NCI-H510A treated with DMSO at 0.1 percent for 48 hours (cell line): ENCODE measurements at places on chromosomes 7 and 10.

DNA sequence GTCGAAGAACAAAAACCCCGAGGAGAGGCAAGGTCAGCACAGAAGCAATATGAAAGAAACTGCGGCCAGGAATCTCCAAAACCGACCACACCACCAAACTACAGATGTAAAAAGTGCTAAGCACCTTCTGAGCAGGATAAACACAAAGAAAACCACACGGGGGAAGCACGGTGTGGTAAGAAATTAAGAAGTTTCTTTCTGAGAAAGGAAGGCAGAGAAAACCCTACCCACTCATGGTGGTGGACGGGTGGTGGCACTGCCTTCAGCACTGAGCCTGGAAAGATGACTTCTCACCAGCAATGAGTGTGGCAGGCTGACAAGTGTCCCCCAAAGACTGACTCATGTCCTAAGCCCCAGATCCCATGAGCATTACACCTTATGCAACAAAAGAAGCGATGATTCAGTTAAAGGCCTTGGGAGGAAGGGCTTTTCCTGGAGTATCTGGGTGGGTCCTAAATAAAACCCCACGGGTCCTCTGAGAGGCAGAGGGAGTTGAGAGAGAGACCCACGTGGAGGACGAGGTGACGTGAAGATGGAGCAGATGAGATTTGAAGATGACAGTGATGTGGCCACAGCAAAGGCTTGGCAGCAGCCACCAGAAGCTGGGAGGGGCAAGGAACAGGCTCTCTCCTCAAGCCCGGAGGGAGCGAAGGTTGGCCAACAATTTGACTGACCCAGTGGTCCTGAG lies 124.9 kb downstream of the DLG5 start:
- no peak for DNase-seq

- DNase-seq: no peak
Observed at GRCh38 chr10:87935290-87936141, 72.1 kb downstream of the PTEN start.

- DNase-seq: no peak
Observed at GRCh38 chr10:34254596-34254995, 560.5 kb downstream of the PARD3 start.

DNA sequence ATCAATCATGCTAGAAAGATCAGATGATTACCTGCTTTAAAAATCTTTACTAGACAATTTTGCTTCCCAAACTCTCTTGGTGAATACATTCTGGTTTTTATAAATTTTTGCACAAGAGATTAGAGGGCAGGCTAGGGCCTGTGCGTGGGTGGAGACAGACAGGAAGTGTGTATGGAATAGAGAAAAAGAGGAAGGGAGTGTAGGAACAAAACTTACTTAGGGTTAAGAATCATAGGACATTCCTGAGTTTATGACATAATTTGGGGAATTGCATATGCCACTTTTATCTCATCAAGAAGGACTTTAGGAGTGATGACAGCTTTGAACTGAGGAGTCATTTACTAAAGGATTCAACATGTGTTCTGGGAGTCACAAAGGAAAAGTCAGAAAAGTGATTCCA lies 31.3 kb downstream of the LAMB1 start:
- no peak for DNase-seq

GRCh38 chr7:98420966-98421612 lies 20.2 kb upstream of the BAIAP2L1 start:
- peak; percentile 76 for DNase-seq

DNA sequence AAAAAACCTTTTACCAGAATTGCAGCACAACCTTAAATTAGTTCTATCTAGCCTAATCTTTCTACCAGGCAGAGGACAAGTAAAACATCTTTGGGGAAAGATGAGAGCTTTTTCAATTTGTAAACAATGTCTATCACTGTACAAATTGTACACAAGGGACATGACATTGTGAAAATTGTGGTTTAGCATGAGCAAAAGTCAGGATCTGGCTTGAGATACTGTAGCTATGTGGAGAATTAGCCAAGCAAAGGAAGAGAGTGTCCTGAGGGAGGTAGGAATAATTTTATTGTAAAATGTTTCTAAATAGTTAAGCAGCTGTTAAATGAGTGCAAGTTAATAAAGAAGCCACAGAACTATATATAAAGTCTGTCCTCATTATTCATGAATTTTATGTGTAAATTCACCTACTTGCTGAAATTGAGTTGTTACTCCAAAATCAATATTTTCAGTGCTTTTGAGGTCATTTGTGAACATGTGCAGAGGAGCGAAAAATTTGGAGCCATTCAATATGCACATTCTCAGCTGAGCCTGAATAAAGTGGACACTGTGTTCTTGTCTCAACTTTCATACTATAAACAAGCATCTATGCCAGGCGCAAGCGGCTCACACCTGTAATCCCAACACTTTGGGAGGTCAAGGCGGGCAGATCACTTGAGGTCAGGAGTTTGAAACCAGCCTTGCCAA lies 42.8 kb upstream of the POM121L12 start:
- DNase-seq: no peak

DNA sequence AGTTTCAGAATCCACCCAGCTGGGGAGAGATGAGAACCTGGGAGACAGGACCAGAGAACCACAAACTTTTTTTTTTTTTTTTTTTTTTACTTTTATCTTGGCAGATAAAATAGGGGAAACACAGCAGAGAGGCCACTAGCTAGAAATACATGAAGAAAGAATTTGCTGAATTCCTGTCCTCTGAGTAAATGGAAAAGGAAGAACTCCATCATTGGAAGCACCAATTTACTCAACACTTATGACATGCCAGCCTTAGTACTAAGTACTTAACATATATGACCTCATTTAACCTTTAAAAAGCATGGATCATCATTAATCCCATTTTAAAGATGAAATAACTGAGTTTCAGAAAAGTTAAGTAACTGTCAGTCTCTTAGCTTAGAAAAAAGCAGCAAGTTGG lies 343.0 kb upstream of the NPSR1 start:
- no peak for DNase-seq

DNA sequence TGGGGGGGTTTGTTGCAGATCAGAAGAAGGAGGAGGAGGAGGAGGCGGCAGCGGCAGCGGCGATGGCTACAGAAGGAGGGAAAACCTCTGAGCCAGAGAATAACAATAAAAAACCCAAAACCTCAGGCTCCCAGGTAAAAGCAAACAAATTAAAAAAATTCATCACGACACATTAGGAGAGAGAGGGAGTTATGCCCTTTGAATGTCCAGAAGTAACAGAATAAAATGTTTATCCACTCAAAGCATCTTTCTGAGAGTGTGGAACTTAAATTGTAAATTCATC lies 717 bp downstream of the SP4 start:
- no peak for DNase-seq

DNA sequence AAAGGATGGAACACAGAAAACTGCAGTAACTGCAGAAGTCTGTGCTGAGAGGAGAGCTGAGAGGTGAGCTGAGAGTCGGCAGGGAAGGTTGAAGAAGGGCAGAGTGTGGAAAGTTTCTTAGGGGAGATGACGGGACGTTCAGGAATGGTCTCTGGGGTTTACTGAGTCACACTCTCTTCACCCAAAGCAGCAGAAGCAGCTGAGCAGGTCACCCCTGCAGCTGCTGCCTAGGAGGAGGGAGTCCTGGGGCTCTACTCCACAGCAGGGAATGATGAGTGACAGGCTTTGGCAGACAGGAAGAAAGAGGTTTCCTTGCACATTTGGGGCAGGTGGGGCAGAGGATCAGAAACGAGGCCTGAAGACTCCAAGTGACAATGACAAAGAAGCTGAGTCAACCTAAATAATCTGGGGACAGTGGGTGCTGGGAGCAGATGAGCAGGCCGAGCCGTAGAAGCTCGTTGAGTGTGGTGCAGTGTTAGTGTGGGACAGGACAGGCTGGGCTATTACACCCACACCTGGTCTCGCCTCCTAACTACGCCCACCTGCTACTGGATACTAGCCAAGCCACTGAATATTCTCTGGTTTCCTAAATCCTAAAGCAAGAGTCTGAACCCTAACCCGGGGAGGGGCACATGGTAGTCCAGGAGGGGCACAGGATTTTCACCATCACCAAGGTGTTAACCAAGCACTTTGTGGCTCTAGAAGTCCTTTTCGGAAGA lies 24.9 kb downstream of the BEND7 start:
- DNase-seq: no peak

GRCh38 chr10:84665883-84666463 lies 337.6 kb downstream of the CCSER2 start:
- DNase-seq: no peak

DNA sequence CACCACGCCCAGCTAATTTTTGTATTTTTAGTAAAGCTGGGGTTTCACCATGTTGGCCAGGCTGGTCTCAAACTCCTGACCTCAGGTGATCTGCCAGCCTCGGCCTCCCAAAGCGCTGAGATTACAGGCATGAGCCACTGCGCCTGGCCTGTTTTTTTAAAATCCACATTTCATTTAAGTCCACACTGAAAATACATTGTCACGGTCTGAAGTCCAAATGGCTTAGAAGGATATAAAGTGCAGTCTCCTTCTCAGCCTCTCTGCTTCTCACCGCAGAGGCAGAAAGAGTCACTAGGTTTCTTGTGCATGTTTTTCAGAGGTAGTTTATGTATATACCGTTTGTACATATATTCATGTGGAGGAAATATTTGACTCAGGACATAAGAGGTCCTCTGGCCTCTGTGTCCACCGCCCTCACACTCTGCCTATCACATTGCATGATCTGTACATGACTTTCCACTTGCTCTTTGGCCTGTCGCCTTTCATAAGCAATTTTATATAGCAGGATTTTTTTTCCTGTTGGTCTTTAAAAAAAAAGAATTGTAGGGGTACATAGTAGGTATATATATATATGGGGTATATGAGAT lies 42.9 kb downstream of the BLNK start:
- DNase-seq: no peak

- DNase-seq: no peak
Observed at GRCh38 chr7:104241538-104242209, 33.9 kb upstream of the ORC5 start.

GRCh38 chr7:102892631-102893278 lies 20.0 kb upstream of the LRRC17 start:
- no peak for DNase-seq

DNA sequence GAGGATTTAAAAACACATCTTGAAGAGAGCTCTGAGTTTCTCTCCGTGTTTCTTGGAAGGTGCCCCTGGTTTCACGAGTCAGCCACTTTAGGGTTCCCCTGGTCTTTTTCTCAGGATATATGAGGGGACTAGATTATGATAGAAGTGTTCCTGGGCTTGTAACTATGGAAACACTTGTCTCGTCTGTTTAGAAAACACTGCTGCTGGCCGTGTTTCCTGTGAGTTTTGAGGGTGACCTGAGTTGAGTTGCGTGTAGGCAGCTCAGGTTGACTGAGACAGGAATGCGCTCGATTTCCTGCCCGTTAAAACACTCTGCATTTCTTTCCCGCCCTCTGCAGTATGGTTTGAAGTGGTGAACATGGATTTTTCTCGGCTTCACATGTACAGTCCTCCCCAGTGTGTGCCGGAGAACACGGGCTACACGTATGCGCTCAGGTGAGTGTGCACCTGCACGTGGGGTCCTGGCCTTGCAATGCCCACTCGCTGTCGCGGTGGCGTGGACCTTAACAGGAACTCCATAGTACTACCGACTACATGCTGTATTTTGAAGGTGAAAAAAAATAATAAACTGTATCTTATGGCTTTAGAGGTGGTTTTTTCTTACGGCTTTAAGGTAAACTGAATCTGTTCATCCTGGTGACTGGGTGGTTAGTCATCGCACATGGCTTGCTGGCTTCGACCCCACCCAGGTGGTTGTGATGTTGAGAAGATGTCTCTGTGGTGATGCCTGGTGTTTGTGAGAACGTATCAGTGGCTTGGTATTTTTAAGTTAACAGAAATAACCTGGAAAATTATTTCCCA lies at the start of gene SUN1:
SUN1 (plus strand) TSS at position 310 of the 801 bp plus-strand sequence; CDS start at position 359, 49 bp downstream.
- DNase-seq: no peak

DNA sequence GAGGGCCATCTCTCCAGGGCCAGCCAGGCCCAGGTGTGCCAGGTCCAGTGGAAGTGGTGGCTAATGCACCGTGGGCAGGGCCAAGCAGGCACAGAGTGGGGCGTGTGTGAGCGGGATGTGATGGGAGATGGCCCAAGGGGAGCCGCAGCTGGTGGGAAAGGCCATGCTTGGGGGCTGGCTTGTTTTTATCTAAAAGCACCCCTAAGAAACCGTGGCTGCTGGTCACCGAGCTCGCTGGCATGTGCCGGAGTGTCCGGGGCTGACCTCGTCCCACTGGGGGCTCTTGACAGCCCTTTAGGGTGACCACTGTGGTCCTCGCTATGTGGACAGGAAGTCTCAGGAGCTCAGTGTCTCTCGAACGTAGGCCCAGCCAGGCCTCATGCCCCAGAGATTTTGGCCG lies 582.4 kb upstream of the FOXK1 start:
- DNase-seq: no peak

DNA sequence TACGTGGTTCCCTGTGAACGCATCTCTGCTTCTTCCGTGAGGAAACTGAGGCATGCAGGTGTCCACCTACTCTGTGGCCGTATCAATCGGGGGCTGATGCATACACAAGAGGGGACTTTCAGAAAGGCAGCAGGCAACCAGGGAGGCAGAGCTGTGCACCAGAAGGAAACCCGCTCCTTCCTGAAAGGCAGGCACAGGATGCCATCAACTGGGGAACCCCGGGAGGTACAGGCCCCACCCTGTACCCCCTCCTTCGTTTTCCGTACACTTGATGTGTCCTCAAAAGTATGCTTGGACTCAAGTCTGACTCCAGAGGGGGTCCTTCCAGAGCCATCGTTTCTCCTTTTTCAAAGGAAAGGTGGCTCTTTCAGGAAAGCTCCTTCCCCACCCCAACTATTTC lies 59.5 kb downstream of the ASB13 start:
- no peak for DNase-seq

DNA sequence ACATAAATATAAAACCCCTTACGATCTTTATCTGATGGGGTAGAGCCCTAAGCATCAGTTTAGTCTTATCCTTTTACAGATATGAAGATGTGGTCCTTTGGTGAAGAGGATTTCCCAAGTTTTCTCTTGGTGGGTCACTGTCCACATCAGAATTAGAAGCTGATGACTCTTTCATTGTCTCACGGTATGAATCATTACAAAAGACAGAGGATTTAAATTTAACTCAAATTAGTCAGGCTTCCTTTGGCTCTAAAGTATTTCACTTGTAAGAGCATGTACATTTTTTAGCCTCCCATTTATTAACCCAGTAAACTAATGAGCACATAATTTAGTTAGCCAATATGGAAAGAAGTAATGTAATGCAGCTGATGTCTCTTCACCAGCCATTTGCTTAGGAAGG lies 49.9 kb upstream of the TMEM26 start:
- DNase-seq: no peak

- DNase-seq: peak; percentile 13
Observed at GRCh38 chr7:142853739-142854371, 1.0 kb upstream of the EPHB6 start.

GRCh38 chr7:34242391-34242790 lies 337.1 kb downstream of the BMPER start:
- DNase-seq: no peak

GRCh38 chr7:141165521-141165920 lies 91.7 kb downstream of the TMEM178B start:
- no peak for DNase-seq

DNA sequence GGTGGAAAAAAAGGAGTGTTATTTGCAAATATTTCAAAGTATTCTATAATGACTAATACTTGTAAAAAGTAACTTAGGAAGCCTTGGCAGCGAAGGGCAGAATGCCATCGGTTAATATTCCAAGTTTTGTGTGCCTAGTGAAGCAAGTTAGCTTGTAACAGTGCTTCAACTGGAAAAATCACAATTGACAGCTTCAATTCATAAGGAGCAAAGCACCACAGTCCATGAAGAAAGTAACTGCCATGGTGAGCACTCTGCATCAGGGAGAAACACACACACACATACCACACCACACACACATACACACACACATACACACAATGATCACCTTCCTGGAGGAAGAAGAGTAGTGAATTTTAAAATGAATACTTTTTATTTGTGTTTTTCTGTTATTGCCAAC lies 298.3 kb downstream of the CNTNAP2 start:
- no peak for DNase-seq

GRCh38 chr7:34530259-34530658 lies 127.8 kb upstream of the NPSR1 start:
- DNase-seq: no peak
